ENCODE measurements at places on chromosomes 2 and 18.

- no peak for DNase-seq
These were observed 39.4 kb downstream of the MAP2 start for GRCh38 chr2:209463226-209463625.

DNA sequence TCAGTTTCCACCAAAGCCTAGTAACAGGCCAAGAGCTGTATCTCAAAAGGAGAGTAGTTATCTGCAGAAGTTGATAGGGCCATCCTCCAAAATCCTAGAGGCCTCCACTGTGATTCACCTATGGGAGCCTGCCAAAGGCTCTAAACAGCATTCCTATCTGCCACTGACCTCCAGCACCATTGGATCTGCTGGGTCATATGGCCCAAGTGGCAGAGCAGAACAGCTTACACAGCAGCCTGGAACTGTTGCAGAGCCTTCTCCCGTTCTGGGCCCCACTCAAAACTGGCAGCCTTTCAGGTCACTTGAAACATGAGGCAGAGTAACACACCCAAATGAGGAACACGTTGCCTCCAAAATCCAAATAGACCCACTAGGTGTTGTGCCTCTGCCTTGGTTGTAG lies 345.2 kb upstream of the RND3 start:
- no peak for DNase-seq

- DNase-seq: no peak
These were observed 791.7 kb downstream of the DPP10 start for GRCh38 chr2:115234186-115234585.

GRCh38 chr18:13427354-13427753 lies 208.8 kb downstream of the LDLRAD4 start:
- DNase-seq: no peak

DNA sequence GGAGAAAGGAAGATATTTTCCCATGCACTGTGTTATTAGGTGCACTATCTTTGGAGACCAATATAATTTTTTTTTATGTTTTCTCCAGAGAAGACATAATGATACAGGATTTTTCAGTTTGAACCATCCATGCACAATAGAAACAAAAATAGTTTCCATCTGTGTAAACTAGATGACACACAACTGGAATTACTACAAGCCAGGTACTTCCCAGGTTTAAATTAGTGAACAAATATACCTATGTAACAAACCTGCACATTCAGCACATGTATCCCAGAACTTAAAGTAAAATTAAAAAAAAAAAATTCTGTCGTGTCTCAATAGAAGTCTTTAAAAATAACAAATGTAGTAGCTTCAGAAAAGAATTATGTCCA lies 1616.8 kb upstream of the ACVR2A start:
- DNase-seq: no peak

DNA sequence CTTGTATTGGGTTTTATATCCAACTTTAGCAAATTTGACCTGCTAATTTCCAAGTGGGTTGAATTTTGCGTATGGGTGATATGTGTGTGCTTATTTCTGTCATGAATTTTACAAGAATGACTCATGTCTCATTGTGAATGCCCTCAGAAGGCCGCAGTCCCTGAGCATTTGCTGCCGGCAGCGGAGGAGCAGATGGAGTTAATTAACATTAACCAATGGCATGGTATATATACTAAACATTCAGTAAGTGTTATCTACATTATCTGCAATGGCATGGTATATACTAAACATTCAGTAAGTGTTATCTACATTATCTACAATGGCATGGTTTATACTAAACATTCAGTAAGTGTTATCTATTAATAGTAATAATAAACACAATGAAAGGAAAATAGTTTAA lies 90.1 kb downstream of the DOK6 start:
- DNase-seq: no peak
